ENCODE measurements at places on chromosomes 1 and 21. TPM values are rescaled to one million over a fixed set of nuclear protein-coding genes. Genes with fewer than 3 reads are reported as not detected.

OR10Z1 gene
- total RNA-seq, result not detected

C8A gene
- not detected for total RNA-seq

- H3K36me3 ChIP-seq, result no peaks in the 10 kb centered on the region
- peaks cover 5% of the 10 kb centered on the region for H3K27me3 ChIP-seq
- H3K27ac ChIP-seq, result no peak overlapping the region
- H3K4me1 ChIP-seq, result peaks cover 17% of the 10 kb centered on the region
- no peak for DNase-seq
These were observed 80.8 kb downstream of the C21orf91 start for GRCh38 chr21:17738176-17738953.

GRCh38 chr1:31814631-31815306, 1.1 kb downstream of the SPOCD1 start:
- no peak overlapping the region for H3K4me3 ChIP-seq
- H3K4me1 ChIP-seq, result no peaks in the 10 kb centered on the region
- no peak for DNase-seq
- H3K27me3 ChIP-seq, result no peaks in the 10 kb centered on the region

DNA sequence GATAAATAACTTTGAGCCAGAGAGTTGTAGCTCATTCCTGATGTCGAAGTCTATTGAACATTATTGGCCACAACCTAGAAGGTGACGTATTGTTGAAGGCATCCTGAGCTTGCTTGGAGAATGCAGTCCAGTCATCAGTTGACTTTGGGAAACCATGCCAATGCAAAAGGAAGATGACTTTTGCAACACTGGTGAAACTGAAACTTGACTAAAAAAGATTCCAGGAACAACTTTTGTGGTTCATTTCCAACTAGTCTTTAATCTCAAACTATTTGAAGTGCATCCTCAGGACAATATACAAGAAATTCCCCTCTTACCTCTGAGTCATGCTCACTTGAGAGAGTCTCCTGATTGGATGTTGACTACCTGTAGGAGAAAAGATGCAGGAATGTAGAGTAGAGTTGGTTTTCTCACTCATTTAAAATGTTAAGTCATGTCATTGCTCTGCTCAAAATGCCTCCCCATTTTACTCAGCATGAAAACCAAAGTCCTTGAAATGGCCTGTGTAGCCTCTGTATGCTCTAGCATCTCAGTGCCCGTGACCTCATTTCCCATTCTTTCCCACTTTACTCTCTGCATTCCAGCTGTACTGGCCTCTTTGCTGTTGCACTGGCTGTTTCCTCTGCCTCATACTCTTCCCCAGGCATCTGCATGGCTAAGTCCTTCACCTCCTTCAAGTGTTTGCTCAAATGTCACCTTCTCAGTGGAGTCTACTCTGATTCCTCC, 24.4 kb upstream of the LEPR start:
- DNase-seq, result no peak
- no peaks in the 10 kb centered on the region for H3K27me3 ChIP-seq
- H3K4me3 ChIP-seq, result no peak overlapping the region
- H3K36me3 ChIP-seq, result peaks cover 26% of the 10 kb centered on the region
